Smooth muscle cell of the brain vasculature (primary cell): ENCODE measurements at places on chromosomes 3 and 15.

DNA sequence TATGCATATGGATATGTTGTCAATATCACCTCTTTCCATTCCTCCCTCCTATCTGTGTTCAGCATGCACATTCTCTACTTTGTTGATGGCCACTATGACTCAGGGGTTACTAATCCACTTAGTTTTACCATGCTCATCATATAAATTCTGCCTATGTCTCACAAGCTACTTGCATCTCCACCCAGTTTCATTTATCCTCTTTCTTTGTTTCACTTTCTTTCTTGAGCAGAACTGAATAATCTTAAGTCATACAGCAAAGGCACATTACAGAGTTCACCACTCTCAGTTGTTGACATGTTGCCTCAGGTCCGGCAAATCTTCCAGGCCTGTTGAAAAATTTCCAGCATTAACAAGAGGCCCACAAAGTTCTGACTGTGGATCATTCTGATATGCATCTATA lies 71.5 kb downstream of the SSR3 start:
- DNase-seq = peak; percentile 13

- DNase-seq = no peak
Observed at GRCh38 chr3:135440746-135441145, 524.8 kb upstream of the PPP2R3A start.

- no peak for DNase-seq
Observed at GRCh38 chr3:34053626-34054025, 255.2 kb downstream of the PDCD6IP start.

DNA sequence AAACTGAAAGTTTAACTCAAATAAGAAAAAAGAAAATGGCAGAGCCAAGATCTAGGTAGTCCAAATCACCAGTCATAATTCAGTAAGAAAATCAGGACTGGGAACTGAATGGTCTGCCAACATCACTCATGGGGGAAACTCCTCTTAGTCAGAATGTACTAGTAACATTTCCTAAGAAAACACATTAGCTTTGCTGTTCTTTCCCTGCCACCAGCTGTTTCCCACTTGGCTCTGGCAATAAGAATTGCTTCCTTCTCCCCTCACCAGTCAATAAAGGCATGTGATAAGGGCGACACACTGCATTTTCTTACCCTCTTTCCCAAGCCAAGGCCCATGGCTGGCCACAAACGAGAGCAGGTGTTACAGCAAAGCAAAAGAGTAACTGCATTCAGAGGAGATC lies 46.1 kb downstream of the PIK3R4 start:
- no peak for DNase-seq

- DNase-seq = no peak
Observed at GRCh38 chr3:169008776-169009358, 654.6 kb downstream of the MECOM start.

GRCh38 chr3:179956416-179956830 lies 80.3 kb downstream of the PEX5L start:
- DNase-seq = no peak

DNA sequence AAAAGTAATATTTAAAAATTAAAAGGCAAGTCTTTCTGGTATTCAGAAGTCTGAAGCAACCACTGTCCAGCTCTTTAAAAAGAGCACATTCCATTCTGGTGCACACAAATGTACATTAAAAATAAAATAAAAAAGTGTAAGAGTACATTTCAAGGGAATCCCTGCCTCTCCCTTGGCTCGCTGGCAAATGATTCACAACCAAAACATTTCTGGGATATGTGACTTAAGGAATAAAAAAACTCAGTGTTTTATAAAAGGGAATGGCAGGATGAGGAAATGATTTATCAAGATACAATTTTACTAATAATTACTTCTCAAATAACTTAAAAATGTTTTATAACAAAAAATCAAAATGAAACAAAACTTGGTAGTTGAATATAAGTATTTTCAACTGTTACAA lies 23.8 kb upstream of the ANXA2 start:
- DNase-seq = no peak

GRCh38 chr3:42149975-42150374 lies 58.8 kb downstream of the TRAK1 start:
- DNase-seq = no peak

DNA sequence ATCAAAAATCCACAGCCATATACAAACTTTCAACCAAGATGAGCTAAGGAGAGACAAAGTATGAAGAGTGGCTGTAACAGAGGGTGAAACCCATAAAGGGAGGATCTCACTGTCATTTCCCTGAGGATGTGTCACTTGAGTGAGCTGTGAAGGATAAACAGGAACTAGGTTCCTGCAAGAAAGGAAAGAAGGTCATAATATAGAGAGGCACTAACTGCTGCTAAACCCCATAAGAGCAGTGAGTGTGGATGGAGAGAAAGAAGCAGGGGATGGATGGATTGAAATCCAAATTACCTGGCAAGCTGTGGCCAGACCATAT lies 45.2 kb upstream of the CADPS start:
- DNase-seq = no peak

DNA sequence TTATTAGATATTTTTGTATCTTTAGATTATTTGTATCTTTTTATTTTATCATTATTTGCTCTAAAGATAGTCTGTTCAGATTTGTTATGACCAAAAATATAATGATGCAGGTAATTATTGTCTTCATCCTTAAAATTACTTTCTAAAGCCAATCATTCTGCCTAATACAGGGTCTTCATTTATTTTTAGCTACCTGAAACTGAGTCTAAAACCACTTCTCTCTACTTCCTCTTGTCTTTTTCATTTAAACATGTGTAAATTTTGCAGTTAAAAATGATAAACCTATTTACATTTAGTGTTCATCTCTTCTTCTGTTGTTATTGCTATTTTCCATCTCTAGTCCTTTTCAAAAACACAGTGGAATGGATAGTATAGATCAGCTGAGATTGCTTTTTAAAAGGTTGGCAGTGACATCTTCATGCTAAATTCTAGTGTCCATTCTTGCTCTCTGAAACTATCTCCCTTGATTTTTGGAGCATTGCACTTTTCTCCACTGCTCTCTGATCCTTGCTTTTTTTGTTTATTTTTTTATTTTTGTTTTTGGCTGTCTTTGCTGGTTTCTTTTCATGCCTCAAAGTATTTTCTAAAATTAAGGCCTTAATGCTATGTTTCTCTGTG lies 91.8 kb downstream of the UBE2E2 start:
- no peak for DNase-seq

DNA sequence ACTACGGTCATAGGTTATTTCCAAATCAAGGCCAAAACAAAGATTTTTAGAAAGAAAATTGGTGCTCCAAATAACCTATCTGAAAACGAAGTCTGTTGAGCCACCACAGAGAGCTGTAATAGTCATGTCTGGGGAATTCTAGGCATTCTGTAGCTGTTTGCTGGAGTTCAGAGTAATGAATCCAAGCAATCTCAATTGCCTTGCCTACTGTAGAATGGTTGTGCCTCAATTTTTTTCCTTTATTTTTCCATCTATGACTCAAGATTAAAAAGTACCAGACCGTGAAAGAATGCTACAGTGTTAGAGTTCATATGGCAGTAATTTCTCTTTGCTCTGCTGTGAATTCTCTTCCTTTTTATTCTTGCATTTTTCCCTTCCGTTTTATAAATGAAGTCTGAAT lies 1007.2 kb upstream of the ALCAM start:
- peak; percentile 54 for DNase-seq

DNA sequence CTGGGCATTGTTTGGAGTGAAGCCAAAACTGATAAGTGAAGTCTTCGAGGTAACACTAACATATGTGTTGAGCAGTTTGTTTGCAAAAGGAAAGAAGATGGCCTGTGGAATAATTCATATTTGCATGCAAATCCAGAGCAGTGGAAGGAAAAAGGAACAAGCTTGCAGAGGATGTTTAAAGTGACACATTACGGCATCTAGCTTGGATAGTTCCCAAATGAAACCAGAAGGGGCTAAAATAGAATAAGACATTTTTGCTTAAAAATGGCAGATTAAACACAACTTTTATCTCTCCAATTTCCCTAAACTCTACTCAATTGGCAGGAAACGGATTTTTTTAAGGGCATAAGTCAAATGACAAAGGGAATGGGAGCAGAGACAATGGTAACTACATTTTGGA lies 25.4 kb upstream of the RYK start:
- DNase-seq = no peak

DNA sequence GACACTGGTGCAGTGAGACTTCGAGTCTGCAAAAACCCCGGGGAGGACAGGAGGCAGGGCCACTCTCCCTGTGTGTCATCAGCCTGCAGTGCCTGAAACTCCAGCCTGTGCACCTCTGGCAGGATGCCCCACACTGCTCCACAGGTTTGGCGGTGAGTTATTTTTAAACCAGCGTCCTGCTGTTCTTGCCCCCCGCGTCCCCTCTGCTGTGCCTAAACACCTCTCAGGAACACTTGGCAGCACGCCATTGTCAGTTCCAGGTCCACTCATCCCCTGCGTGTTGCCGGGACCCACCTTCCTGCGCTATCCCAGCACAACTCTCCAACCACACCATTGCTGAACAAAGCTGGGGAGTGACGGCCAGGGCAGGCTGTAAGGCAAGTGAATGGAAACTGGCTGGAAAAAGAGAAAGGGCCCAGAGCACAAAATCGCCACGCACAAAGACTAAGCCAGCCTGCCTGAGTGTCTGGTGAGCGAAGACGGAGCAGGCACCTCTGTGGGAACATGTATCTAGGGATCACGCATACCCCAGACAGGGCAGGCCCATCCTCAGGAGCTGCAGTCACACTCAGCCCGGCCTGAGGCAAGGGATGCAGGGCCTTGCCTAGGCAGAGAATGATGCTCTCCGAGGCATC lies 3.1 kb upstream of the PLA2G4F start:
- DNase-seq = no peak

DNA sequence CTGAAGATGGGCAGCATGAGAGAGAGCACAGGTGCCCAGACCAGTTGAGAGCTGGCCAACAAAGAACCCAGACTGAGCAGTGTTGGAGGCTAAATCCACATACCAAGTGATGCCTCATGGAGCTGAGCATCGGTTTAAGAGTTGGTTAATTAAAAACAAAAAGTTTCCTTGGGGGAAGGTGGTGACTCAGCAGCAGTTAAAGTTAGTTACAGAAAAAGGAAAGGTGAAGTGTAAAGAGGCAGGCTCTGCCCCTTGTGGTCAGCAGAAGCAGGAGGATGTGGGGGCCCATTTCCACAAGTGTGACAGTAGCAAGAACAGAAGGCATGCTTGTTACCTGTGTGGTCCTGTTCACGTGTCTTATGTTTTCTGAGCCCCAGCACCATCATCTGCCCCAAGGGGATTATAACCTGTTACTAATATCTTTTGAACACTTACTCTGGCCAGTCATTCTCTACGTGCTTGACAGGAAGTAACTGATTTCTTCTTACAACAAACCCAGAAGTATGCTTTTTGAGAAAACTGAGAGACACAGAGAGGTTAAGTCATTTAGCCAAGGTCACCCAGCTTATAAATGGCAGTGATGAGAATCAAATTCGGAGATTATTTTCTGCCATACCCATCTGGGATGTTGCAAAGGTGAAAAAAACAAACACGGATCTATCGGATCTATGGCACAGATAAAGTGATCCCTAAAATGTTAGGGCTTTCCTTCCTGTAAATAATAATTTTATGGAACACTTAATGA lies 91.0 kb downstream of the EPHB1 start:
- no peak for DNase-seq

- DNase-seq = no peak
Observed at GRCh38 chr3:119413603-119414280, 49.7 kb downstream of the TMEM39A start.

DNA sequence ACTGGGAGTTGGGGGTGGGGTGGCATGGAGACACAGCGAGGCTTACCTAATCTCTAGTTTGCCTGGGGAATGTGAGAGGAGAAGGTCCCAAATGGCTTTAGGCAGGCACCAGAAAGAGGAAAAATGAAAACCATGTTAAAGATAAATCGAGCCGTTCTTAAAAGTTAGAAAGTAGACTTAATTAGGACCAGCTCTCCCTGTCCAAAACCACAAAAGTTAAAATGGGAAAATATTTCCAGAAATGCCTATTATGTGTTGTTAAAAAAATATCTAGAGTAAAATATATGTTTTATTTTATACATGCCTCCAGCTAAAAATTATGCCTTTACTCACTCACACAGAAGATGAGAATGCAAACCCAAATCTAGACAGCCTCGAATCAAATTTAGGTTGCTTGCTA lies 50.1 kb downstream of the LRTM1 start:
- no peak for DNase-seq

DNA sequence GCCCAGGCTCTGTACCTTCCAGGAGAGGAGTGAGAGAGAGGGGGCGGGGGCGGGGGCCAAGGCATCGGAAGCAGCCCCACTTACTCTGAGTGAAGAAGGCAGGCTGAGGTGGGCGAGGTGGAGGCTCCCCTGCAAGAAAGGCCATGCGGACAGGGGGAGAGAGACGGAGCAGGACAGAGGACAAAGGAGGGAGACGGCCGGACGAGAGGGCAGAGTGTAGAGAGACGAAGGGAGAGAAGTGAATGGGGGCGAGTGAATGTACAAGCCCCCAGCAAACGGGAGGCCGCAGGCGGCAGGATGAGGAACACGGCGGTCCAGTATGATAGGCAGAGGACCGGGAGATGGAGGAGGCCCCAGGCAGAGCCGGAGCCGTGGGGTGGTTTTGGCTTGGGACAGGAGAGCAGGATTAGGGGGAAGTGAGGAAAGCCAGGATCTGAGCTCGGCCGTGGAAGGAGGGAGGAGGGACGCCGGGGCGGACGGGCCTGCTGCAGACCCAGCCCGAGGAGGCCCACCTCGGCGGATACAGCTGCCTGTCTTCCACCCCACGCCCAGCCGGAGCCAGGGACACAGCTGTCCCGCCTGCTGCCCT lies 38.8 kb downstream of the TNK2 start:
- no peak for DNase-seq

GRCh38 chr3:124741027-124741426 lies 10.8 kb downstream of the UMPS start:
- no peak for DNase-seq
